ENCODE measurements at places on chromosomes 3 and 15. TPM values are rescaled to one million over a fixed set of nuclear protein-coding genes. Genes with fewer than 3 reads are reported as not detected.

KLHL40 gene
- total RNA-seq: not detected

CCR3 gene
- 0.33 TPM for total RNA-seq

TGM5 gene
- not detected for total RNA-seq

MYL3 gene
- 0.65 TPM for total RNA-seq

TPRG1 gene
- 2.0 TPM for total RNA-seq

RFTN1 gene
- total RNA-seq: 23.9 TPM

ZDHHC23 gene
- 3.5 TPM for total RNA-seq

SPSB4 gene
- 0.39 TPM for total RNA-seq

GNAI2 gene
- 188 TPM for total RNA-seq

CEP19 gene
- 2.0 TPM for total RNA-seq

ULK3 gene
- total RNA-seq: 8.2 TPM

CYP1A1 gene
- total RNA-seq: not detected
